Activated naive CD8-positive, alpha-beta T cell treated with anti-CD3 and anti-CD28 coated beads for 36 hours (primary cell): ENCODE measurements at places on chromosomes 5 and 9. TPM values are rescaled to one million over a fixed set of nuclear protein-coding genes. Genes with fewer than 3 reads are reported as not detected.
A peak's percentile ranks its signal among the peaks of the same experiment; 100 is the strongest.

ATOX1 gene
- total RNA-seq = 98.6 TPM

- H3K27me3 ChIP-seq = no peaks in the 10 kb centered on the region
- no peak overlapping the region for H3K4me3 ChIP-seq
- H3K36me3 ChIP-seq = peaks cover 43% of the 10 kb centered on the region
- H3K4me1 ChIP-seq = no peaks in the 10 kb centered on the region
Measured at GRCh38 chr5:37533851-37534250, 154.7 kb downstream of the WDR70 start.

DNA sequence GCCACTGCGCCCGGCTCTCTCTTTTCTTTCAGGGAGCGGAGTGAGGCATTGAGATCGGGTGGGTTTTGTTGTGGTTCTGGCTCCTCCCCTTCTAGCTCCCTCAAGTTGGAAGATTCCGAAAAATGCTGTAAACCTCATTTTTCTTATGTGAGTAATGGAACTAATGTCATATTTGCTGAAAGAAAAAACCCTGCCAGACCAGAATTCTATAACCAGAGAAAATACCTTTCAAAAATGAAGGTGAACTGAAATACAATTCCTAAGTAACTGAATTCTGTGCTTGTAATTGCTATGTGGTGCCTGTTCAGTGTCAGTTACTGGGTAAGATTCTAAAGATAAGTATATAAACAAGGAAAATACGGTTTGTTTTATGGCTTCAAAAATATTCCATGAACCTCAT is 30.9 kb upstream of the CDK20 start:
- DNase-seq = no peak
- no peak overlapping the region for H3K27ac ChIP-seq
- H3K4me3 ChIP-seq = no peak overlapping the region
- peaks cover 18% of the 10 kb centered on the region for H3K27me3 ChIP-seq
- H3K4me1 ChIP-seq = peaks cover 5% of the 10 kb centered on the region
- H3K36me3 ChIP-seq = no peaks in the 10 kb centered on the region

MYO10 gene
- not detected for total RNA-seq

GRCh38 chr9:124218438-124218982 is 39.2 kb upstream of the NEK6 start:
- no peaks in the 10 kb centered on the region for H3K36me3 ChIP-seq
- H3K4me1 ChIP-seq = peaks cover 52% of the 10 kb centered on the region
- peak overlapping the region; percentile 70 for H3K27ac ChIP-seq

CCNB1 gene
- total RNA-seq = 196 TPM

GRCh38 chr5:180341595-180341994 is 11.5 kb downstream of the GFPT2 start:
- H3K27me3 ChIP-seq = peaks cover 18% of the 10 kb centered on the region
- H3K4me3 ChIP-seq = no peak overlapping the region
- no peak for DNase-seq
- no peaks in the 10 kb centered on the region for H3K4me1 ChIP-seq

GRCh38 chr9:132481053-132481849 is 71.2 kb downstream of the CFAP77 start:
- H3K27me3 ChIP-seq = peaks cover 76% of the 10 kb centered on the region
- no peaks in the 10 kb centered on the region for H3K36me3 ChIP-seq
- DNase-seq = no peak
- H3K27ac ChIP-seq = no peak overlapping the region
- H3K4me1 ChIP-seq = peaks cover 2% of the 10 kb centered on the region

GRCh38 chr9:109101202-109101595 is 18.5 kb downstream of the TMEM245 start:
- H3K4me1 ChIP-seq = peaks cover 69% of the 10 kb centered on the region
- H3K4me3 ChIP-seq = peak overlapping the region; percentile 60
- peaks cover 54% of the 10 kb centered on the region for H3K36me3 ChIP-seq
- H3K27me3 ChIP-seq = no peaks in the 10 kb centered on the region
- H3K27ac ChIP-seq = peak overlapping the region; percentile 88
- DNase-seq = no peak

RELL2 gene
- 26.8 TPM for total RNA-seq

DNA sequence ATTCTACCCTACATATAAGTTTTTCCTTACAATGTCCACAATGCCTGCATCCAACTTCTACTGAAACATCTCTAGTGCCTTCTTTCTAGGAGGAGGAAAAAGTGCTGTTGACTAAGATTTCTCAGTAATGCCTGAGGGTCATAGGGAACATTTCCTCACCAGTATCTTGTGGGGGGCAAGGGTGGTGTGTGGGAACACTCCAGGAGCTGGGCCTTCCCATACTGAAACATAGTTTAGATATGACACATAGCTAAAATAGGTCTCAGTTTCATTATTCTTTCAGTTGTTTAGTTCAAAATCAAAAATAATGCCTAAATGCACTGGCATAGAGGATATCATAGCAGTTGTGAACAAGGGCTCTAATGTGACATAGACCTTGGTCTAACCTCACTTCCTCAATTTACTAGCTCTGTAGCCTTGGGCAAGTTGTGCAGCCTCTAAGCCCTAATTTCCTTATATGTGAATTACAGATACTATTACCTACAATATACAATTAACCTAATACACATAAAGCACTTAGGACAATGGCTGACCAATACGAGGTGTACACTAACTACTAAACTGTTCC is 66.1 kb downstream of the HAPLN1 start:
- no peak overlapping the region for H3K27ac ChIP-seq
- H3K4me3 ChIP-seq = no peak overlapping the region
- no peaks in the 10 kb centered on the region for H3K4me1 ChIP-seq
- H3K27me3 ChIP-seq = peaks cover 8% of the 10 kb centered on the region
- no peak for DNase-seq

GRCh38 chr9:36864491-36865410 is 169.3 kb downstream of the PAX5 start:
- H3K36me3 ChIP-seq = no peaks in the 10 kb centered on the region
- no peak overlapping the region for H3K27ac ChIP-seq
- H3K4me1 ChIP-seq = no peaks in the 10 kb centered on the region

GRCh38 chr5:39801306-39801705 is 376.5 kb upstream of the DAB2 start:
- no peaks in the 10 kb centered on the region for H3K4me1 ChIP-seq
- no peak overlapping the region for H3K27ac ChIP-seq
- H3K36me3 ChIP-seq = no peaks in the 10 kb centered on the region
- DNase-seq = no peak
- no peaks in the 10 kb centered on the region for H3K27me3 ChIP-seq
- no peak overlapping the region for H3K4me3 ChIP-seq

PNPLA7 gene
- total RNA-seq = 2.9 TPM

- no peak overlapping the region for H3K4me3 ChIP-seq
- DNase-seq = no peak
- H3K36me3 ChIP-seq = no peaks in the 10 kb centered on the region
- no peaks in the 10 kb centered on the region for H3K4me1 ChIP-seq
- no peak overlapping the region for H3K27ac ChIP-seq
- H3K27me3 ChIP-seq = peaks cover 18% of the 10 kb centered on the region
Measured at GRCh38 chr5:127508644-127509373, 8.6 kb upstream of the PRRC1 start.

DNA sequence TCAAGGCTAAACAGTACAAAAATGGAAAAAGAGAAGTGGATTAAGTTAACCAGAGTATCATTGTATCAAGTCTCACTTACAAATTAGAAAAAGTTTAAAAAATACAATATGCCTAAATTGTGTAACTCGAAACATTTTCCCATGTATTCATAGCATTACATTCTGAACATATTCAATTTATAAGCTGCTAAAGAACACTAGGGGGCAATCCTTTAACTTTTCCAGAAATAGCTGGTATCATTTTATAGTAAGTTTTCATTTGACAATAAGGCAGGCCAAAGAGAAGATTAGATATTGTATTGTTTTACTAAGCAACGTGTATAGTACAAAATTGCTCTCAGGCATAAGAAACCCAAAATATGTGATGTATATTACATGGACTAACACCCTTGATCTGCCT is 234.6 kb downstream of the ADGRV1 start:
- H3K27ac ChIP-seq = no peak overlapping the region
- no peaks in the 10 kb centered on the region for H3K4me1 ChIP-seq
- peaks cover 9% of the 10 kb centered on the region for H3K27me3 ChIP-seq

DNA sequence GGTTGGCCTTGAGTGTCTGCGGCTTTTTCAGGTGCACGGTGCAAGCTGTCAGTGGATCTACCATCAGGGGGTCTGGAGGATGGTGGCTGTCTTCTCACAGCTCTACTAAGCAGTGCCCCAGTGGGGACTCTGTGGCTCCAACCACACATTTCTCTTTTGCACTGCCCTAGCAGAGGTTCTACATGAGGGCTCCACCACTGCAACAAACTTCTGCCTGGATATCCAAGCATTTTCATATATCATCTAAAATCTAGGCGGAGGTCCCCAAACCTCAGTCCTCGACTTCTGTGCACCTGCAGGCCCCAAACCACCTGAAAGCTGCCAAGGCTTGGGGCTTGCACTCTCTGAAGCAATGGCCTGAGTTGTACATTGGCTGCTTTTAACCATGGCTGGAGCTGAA is 601.5 kb downstream of the MTRR start:
- H3K4me1 ChIP-seq = no peaks in the 10 kb centered on the region
- H3K4me3 ChIP-seq = no peak overlapping the region
- H3K27ac ChIP-seq = no peak overlapping the region
- no peaks in the 10 kb centered on the region for H3K27me3 ChIP-seq

DNA sequence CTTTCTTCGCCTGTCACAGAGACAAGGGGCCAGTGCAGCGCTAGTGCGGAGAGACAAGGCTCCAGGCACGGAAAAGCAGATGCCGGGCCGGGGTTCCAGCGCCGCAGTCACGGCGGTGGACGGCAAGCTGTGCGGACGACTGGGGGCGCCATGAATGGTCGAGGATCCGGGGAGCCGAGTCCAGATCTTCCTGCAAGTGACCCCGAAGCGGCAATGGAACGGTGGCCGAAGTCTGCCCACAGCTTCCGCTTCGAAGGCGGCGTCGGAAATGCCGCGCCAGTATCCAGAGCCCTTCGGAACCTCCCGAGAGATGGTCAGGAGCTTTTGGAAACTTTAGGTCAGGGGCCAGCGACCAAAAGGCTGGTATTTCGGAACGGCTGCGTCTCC is 601 bp upstream of the FAF2 start:
- H3K4me1 ChIP-seq = peaks cover 35% of the 10 kb centered on the region
- peak overlapping the region; percentile 85 for H3K4me3 ChIP-seq
- H3K27ac ChIP-seq = peak overlapping the region; percentile 94
- no peak for DNase-seq
- H3K36me3 ChIP-seq = peaks cover 6% of the 10 kb centered on the region

DNA sequence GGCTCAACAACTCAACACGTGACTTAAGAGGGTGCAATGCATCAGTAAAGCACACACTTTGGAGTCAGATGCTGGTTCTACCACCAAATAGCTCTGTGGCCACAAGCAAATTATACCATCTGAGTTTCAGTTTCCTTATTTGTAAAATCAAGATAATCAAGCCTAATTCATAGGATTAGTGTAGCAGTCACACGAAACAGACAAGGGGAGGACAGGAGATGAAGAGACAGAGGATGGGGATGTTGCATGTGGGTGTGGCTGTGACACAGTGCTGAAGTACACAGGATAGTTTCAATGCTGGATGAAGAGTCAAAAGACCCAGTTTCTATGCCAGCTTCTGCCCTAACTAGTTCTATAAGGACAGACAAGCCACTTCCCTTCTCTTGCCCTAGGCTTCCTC is 60.2 kb downstream of the SPOCK1 start:
- no peaks in the 10 kb centered on the region for H3K4me1 ChIP-seq
- H3K36me3 ChIP-seq = no peaks in the 10 kb centered on the region
- no peak for DNase-seq

DNA sequence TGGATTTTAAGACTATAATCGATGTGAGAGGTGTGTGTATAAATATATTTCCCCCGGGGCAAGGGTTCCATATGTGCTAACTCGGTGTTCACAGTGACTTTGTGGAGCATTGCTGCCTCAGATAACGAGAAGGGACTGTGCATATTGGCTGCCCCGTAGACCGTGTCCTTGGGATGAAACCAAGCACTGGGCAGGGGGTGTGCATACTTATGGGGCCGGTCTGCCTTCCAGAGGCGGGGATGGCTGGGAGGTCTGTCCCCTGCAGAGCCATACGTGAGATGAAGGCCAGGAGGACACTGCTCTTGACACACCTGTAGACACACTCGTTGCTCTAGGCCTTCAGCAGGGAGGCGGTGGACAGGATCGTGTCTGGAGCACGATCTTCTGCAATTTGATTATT is 56.0 kb upstream of the ZNF354A start:
- DNase-seq = no peak
- H3K27me3 ChIP-seq = peaks cover 6% of the 10 kb centered on the region
- no peak overlapping the region for H3K4me3 ChIP-seq
- H3K27ac ChIP-seq = no peak overlapping the region

PCDHGA5 gene
- total RNA-seq = 0.06 TPM

- no peaks in the 10 kb centered on the region for H3K36me3 ChIP-seq
- no peak overlapping the region for H3K4me3 ChIP-seq
- peaks cover 4% of the 10 kb centered on the region for H3K4me1 ChIP-seq
- H3K27ac ChIP-seq = no peak overlapping the region
- peaks cover 41% of the 10 kb centered on the region for H3K27me3 ChIP-seq
Measured at GRCh38 chr9:3177146-3177761, 333.4 kb upstream of the PUM3 start.

DNA sequence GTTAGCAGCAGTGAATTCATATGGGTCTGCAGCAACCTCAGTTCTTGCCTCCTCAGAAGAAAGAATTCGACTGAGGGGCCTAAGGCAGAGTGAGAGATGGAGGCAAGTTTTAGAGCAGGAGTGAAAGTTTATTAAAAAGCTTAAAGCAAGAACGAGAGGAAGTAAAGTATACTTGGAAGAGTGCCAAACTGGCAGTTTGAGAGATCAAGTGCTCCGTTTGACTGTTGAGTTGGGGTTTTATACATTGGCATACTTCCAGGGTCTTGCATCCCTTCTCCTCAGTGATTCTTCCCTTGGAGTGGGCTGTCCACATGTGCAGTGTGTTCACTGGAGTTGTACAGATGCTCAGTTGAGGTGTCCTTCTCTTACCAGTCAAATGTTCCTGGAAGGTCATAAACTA is 203.6 kb downstream of the SPATA31D1 start:
- no peak overlapping the region for H3K27ac ChIP-seq
- H3K4me1 ChIP-seq = no peaks in the 10 kb centered on the region
- no peak for DNase-seq
- no peaks in the 10 kb centered on the region for H3K27me3 ChIP-seq

- no peaks in the 10 kb centered on the region for H3K27me3 ChIP-seq
- no peaks in the 10 kb centered on the region for H3K4me1 ChIP-seq
- DNase-seq = no peak
- H3K4me3 ChIP-seq = no peak overlapping the region
- no peak overlapping the region for H3K27ac ChIP-seq
- H3K36me3 ChIP-seq = no peaks in the 10 kb centered on the region
Measured at GRCh38 chr9:13160051-13160450, 119.4 kb downstream of the MPDZ start.

DNA sequence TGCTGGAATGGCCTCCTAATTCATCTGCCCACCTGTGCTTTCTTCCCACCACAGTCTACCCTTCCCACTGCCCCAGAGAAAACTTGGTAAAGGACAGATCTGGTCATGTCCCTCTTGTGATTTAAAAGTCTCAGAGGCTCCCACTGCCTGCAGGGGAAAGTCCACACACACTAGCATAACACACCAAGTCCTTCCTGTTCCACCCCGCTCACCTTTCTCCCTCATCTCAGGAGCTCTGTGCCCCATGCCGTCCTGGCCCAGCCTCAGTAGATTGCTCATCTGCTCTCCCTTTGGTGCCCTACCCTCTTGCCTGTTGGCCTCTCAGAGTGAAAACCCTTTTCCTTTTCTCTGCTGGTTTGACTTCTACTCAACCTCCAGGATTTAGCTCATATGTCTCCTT is 111.4 kb upstream of the MAP3K1 start:
- H3K27me3 ChIP-seq = no peaks in the 10 kb centered on the region
- no peaks in the 10 kb centered on the region for H3K36me3 ChIP-seq
- H3K27ac ChIP-seq = no peak overlapping the region
- no peak for DNase-seq
